NCI-H187 (cell line): ENCODE measurements at places on chromosomes 12 and 14.

GRCh38 chr12:72063073-72063472 lies 124.4 kb downstream of the TPH2 start:
- DNase-seq = no peak

- peak; percentile 88 for DNase-seq
These were observed 22.5 kb upstream of the NKX2-8 start for GRCh38 chr14:36604757-36605505.

DNA sequence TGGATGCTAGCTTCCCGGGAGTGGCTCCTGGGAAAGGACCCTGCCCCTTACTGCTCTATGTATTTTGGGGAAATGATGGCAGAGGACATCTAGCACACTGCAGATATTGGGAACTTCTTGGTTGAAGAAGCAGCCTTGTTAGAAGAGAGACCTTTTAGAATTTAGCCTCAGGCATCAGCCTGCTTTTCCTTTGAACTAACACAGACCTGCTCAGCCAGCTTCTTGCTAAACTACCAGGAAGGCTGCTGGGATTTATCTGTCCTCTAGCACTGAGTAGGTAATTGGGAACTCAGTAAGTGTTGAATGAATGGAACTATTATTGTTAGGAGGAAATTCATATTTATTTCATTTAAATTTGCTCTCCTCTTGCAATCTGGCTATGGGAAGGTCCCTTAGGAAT lies 77.3 kb downstream of the DRAM1 start:
- DNase-seq = no peak

DNA sequence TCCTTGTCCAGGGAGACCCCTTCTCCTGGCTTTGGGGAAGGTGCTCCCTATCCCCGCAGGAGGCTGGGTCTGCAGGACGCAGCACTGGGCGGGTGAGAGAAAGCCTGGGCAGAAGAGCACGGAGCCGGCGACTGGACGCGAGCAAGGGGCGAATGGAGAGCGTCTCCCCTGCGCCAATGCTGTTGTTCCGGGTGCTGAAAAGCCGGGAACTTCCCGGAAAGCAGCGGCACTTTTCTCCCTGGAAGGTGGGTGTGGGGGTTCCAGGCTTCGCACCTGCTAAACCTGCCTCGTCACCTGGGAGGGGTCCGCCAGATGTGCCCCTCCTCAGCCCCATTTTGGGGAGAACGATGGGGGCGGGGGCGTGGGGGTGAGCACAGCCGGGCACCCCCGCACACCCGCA lies 417.1 kb upstream of the TMTC1 start:
- DNase-seq = no peak

GRCh38 chr14:100523131-100523842 lies 63.9 kb downstream of the BEGAIN start:
- DNase-seq = no peak

- peak; percentile 44 for DNase-seq
These were observed 12.9 kb upstream of the NEMF start for GRCh38 chr14:49865431-49865859.

DNA sequence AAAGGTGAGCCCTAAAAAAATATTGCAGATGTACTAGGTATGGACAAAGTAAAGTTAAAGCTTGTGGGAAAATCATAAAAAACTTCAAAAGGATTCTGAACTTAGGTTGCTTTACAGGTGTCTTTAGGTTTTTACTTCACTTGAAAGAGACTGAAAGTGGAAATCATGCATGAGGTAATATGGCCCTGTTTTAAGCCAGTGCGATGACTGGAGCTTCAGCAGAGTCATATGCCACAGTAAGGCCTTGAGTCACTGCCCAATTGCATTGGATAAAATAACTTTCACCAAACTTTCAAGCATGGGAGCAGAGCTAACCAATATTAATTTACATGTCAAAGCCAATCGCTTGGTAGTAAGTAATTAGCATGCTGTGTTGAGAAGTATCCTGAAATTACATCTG lies 63.9 kb upstream of the TMEM260 start:
- DNase-seq = no peak

DNA sequence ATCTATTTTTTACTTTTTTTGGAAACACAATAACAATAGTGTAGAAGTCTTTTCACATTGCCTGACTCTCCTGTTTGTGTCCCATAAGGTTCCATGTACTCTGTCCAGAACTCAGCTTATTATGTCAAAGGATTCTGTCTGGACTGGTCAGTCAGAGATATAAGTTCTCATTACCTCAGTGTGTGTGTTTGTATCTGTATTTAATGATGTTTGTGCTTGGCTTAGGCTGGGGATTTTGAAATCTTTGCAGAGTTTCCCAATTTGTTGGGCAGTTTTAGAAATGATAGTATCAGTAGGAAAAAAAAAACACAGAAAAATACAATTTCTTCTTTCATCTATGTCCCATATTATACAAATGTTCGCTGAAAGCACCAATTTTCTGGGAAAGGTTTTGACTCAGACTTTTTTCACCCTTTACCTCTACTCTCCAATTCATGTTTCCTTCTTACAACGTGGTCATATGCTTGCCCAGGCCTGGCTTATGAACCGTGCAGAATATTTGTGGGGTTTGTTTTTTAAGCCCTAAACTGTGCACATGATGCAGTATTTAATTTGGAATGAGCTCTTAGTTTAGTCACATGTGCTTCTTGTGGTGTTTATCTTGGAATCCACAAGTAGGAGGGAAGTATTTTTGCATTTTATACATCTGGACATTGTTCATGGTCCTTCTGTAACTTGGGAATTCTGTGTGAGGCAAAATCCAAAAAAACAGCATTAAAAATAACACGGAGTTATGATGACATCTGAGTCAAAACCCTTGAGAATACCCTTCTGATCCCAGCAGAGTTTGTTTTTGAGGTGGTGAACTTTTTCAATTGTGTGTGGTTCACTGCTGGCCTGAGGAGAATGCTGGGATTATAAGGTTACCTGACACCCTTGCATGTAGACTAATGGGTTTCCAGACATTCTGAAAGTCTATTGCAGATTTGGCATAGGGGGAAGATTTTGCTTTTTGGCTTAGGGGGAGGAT lies 121.2 kb downstream of the RAD51B start:
- DNase-seq = no peak

- DNase-seq = peak; percentile 43
These were observed 213.5 kb upstream of the KRR1 start for GRCh38 chr12:75724928-75725312.

- no peak for DNase-seq
These were observed 34.1 kb upstream of the COCH start for GRCh38 chr14:30840086-30840779.

GRCh38 chr12:65508276-65509035 lies 230.0 kb downstream of the MSRB3 start:
- no peak for DNase-seq

DNA sequence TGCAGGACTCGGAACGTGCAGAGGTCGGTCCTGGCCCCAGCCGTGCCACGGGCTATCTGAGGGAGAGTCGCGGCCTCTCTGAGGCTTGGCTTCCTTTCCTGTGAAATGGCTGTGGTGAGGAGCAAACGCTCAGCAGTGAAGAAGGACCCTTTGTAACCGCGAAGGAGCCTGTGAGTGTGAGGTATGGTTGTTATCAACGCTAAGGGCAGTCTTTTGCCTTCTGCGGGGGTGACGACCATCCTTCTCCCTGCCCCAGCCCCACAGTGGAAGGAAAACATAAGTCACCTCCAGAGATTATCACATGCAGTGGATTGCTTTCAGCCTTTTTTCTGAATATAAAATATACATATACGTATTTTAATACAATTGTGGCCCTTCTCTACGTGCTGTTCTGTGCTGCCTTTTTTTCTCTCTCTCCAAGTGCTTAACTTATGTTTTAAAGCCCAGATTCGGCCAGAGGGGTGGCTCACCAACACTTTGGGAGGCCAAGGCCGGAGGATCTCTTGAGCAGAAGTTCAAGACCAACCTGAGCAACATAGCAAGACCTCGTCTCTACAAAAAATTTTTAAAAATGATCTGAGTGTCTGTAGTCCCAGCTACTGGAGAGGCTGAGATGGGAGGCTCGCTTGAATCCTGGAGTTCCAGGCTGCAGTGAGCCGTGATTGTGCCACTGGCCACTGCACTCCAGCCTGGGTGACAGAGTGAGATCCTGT lies 17.4 kb downstream of the TAMALIN start:
- DNase-seq = no peak

GRCh38 chr14:81031488-81031887 lies 76.1 kb downstream of the TSHR start:
- no peak for DNase-seq

DNA sequence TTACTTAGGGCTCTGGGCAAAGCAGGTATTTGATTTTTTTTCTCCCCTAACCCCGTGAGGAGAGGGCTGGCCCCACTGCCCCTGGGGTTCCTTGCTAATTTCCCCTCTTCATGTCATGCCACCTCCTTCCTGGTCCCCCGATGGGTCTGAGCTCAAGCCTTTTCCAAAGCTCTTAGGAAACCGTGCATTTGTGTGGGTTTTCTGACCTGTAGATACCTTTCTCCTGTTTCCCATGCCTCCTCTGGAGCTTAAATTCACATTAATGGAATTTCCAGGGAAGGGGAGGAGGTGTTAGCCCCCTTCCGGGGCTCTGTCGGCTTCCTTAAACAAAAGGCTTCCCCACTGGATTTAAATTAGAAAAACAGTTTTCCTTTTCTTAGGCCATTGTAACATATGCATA lies 12.6 kb downstream of the SFSWAP start:
- DNase-seq = no peak

- no peak for DNase-seq
These were observed 42.9 kb upstream of the PPM1H start for GRCh38 chr12:62977883-62978282.

- DNase-seq = no peak
These were observed 284.7 kb upstream of the PWP1 start for GRCh38 chr12:107400686-107401447.

GRCh38 chr14:26293909-26294308 lies 303.9 kb downstream of the NOVA1 start:
- DNase-seq = no peak

DNA sequence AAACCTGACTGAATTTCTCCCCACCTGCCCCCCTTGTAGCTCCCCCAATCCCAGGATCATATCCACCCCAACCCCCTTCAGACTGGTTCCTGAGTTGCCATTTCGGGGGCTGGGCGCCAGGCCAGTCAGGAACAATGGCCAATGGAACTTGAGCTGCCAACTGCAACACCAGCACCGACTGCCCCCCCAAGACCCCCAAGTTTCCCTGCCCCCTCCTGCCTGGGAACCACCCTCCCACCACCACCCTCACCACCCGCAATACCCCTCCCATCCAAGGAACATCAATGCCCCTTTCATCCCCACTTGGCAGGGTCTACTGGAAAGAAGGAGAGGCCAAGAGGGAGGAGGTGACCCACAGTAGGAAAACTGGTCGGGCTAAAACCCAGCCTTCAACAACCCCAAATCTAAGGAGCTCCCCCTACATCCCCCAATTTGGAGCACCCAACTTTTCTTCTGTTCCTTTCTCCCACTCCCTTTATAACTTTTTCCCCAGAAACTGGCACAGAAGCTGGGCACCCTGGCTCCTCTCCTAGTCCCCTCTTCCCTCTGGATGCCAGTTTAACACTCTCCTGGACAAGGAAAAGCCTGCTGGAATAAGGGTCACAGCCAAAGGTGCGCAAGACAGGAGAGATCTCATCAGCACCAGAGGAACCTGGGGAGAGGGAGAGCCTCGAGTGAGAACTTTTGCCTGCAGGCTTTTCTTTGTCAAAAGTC lies 1.6 kb upstream of the NDRG2 start:
- DNase-seq = no peak

GRCh38 chr14:76867516-76868453 lies 41.6 kb downstream of the LRRC74A start:
- DNase-seq = no peak

- no peak for DNase-seq
These were observed 1178.0 kb downstream of the VRK1 start for GRCh38 chr14:97975216-97975615.

DNA sequence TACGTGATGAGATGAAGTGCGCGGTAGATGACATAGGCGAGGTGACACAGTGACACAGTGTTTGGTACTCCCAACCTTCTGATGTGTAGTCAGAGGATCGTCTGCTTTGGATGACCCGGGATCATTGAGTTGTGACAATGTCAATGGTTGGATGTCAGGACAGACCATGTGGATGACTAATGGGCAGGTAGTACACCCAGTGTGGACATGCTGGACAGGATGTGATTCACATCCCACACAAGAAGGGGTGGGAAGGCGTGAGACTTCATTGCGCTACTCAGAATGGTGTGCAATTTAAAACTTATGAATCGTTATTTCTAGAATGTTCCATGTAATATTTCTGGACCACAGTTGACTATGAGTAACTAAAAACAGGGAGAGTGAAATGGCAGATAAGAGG lies 23.8 kb downstream of the MAP3K9 start:
- DNase-seq = no peak

DNA sequence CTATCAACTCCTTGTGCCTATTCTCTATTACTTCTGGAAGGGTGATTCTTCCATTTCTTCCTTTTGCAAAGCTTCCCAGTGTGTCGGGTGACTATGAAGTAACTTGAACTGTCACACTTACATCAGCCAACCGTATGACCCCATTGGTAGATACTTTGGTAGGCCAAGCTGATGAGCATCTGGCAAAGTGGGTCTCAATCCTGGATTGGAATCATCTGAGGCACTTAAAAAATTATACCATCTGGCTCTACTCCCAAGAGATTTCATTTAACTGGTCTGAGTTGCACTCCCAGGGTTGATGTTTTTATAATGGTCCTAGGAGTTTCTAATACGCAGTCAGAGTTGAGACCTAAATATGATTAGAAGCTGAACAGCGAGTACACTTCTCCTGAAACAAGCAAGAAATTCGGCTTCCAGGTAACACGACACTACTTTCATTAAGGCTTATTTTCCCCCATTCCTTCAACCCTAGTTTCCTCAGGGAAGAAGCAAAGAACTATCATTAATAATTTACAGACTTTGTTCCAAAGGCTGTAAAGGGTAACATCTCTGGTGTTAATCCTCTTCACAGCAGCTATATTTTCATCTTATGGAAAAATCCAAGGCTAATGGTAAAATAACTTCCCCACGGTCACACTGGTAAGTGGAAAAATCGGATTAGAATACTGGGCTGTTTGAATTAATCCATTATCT lies 76.8 kb downstream of the PDE6H start:
- DNase-seq = no peak

- DNase-seq = no peak
These were observed 74.6 kb downstream of the MED13L start for GRCh38 chr12:116202940-116203339.

DNA sequence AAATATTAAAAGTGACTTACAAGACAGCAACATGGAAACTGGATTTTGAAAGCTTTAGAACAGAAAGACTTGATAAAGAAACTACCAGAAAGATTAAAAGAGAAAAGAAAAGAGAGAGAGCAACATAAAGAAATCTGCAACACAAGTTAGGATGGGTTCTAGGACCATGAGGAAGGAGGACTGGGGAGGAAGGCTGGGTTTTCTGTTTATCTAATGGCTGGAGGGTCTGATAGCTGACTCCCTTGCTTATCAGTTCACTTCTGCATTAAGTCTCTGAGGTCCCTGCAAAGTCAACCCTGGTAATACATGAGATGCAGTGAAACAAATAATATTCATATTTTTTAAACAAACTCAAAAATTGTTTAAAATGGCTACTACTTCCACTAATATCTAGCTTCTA lies 90.1 kb downstream of the RPAP3 start:
- no peak for DNase-seq

- no peak for DNase-seq
These were observed 670.3 kb upstream of the TBX3 start for GRCh38 chr12:115354007-115354890.
